Fibroblast of the aortic adventitia (primary cell): ENCODE measurements at places on chromosomes 7 and 10.

GRCh38 chr7:22291977-22292376, 65.0 kb downstream of the RAPGEF5 start:
- DNase-seq, result no peak

GRCh38 chr10:119477444-119477843, 65.1 kb downstream of the RGS10 start:
- no peak for DNase-seq

DNA sequence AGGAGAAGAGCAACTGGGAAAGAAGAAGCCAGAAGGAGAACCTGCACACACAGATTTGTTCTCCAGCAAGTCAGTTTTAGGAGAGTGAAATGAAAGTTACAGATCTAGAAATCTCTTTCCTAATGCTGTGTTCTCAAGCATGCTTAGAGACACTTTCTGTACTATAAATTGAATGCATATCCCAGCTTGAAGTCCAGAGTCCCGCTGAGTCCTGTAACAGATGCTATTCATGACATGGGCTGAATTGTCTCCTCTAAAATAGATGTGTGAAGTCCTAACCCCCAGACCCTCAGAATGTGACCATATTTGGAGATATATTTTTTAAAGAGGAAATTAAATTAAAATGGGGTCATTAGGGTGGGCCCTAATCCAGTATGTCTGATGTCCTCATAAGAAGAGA, 46.9 kb upstream of the GJD4 start:
- no peak for DNase-seq

- no peak for DNase-seq
These were observed 439 bp upstream of the KNDC1 start for GRCh38 chr10:133159611-133159949.

DNA sequence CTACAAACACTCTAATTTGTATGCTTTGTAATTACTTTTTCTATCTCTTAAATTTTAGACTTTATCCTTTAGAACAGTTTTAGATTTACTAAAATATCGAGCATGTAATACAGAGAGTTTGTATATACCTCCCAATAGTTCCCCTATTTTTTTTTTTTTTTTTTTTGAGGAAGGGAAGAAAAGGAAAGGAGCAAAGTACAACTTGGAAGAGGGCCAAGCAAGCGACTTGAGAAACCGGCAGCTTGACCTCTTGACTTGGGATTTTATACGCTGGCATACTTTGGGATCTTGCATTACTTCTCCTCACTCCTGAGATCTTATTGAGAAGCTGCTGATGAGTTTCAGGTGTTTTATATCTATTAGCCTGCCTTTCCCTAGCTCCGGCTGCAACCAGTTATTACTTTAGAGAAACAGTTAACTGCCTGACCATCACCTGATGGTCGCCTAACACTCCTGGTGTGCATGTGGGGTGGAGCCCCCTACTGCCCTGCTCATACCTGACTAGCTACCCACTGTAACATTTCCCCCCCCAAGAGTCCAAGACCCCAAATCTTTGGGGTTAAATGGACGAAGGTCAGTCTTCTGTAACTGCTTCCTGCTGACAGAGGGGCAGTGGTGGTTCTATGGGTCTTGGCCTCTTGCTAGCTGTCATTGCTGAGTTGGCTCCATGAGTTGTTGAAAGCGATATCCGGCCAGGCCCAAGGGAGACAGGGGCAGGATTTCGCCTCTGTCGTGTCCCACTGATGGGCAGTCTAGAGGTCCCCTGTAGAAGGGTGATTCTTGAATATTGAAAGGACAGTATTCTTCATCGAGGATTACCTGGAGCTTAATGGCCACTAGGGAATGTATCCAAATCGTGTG, 28.5 kb downstream of the MKLN1 start:
- DNase-seq, result no peak

GRCh38 chr10:89516149-89516832, 19.1 kb downstream of the SLC16A12 start:
- peak; percentile 89 for DNase-seq

DNA sequence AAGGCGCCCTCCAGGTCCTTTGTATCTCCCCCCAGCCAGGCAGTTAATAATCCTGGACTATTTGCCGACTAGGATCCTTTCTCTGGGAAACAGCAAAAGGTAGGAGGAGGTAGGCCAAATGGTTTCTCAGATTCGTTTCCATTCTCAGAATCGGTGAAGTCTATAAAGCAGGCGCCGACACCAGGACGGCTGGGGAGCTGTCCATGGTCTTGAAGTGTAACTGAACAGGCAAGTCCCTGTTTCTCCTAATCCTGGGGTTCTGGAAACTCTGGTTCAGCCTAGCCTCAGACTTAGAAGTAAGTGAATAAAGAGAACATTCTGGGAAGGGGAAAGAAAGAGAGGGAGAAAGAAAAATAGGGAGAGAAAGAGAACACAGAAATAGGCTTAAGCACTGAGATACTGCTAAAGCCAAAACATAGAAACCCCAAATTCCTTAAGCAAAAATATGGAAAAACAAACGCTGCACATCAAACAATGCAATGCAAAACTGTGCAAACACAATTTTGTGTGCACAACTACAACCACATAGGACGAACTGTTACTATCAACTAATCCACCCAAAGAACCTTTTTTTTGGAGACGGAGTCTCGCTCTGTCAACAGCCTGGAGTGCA, 11.1 kb upstream of the INA start:
- DNase-seq, result peak; percentile 86

GRCh38 chr7:122767339-122767738, 64.6 kb upstream of the RNF148 start:
- DNase-seq, result no peak

DNA sequence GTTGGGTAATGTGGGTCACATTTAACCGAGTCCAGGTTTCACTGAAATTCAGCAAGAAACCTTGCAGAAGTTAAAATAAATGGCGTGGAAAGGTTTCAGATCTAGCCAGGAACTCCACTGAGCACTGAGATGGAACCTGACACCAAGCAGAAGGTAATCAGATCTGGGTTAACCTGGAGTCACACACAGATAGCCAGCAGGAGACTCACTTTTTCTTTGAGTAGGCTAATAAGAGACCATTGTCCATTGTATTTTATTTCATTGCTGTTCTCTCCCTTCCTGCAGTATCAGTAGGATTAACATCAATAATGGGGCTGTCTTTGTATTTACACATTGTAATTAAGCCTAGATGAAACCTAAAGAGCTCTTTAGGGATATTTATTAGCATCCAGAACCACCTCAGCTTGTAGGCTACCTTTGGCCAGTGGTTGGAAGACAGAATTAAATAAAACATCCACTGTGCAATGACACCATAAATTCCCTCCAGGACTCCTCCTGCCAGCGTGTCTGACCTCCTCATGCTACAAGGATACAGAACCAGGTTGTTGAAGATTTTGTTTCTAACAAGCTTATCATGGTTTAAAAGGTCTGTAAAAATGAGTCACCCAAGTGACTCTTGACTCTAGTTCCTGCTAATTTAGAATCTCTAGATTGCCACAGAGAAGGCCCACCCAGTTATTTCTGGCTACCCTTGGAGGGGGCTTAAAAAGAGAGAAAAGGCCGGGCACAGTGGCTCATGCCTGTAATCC, 151.1 kb downstream of the SORCS1 start:
- no peak for DNase-seq

DNA sequence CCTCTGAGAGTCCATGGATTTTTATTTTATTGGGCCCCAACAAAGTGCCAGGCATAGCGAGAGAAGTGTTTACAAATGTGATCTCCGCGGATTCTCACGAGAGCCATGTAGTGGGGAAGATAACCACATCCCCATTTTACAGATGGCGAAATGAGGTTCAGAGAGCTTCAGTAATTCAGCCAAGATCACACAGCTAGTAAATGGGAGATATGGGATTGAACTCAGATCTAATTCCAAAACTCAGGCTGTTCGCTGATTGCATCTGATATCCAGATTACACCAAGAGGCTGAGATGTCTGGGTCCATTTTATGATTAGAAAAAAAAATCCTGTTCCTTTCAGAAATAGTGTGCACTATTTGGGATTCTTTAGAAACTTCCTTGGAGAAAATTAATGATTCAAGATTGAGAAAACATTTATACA, 1.3 kb downstream of the FAS start:
- no peak for DNase-seq

DNA sequence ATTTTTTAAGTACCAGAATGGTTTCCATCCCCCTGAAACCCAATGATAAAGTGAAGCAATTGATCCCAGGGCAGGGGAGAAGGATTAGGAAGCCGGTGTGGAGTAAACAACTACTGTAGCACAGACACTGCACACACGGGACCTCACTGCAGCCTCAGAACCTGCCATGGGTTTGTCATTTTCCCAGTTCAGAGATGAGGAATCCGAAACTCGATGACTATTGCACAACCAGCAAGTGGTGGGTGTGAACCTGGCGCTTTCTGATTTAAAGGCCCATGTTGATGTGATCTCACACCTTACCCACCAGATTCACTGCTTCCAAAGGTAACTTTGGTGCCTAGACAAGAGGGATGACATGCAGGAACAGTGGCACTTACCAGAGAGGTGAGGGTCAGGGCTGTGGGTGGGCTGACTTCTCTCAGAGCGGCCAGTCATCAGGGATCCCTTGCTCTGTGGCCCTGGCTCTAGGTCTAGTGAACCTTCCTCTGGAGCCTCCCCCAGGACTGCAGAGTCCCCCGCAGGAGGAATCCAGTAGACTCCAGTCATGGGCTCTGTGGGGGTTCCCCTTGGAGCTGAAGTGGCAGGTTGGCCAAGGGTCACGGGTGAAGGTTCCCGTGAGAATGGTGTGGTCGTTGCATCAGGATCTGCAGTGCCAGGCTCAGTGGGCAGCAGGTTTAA, 62.8 kb downstream of the PKD1L1 start:
- DNase-seq, result no peak

DNA sequence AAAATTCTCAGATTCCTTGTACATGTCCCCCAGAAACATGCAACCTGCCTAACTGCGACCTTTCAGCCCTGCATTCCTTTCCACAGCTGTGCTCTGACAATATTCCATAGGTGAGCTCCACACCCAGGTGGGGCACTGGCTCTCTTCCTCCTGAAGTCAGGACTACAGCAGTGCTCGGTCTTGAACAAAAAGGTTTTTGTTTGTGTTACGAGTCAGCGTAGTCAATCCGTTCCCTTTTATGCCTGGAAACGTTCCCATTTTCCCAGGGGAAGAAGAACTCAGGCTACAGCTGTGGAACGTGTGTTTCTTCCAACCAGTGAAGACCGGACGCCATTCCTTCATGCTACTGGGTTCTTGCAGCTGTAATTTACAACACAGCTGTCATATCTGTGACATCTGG, 52.4 kb upstream of the PFKP start:
- no peak for DNase-seq

- peak; percentile 78 for DNase-seq
These were observed 69.0 kb downstream of the TAF3 start for GRCh38 chr10:7887174-7887816.

GRCh38 chr7:157394246-157395191, 57.7 kb downstream of the DNAJB6 start:
- no peak for DNase-seq
